ENCODE measurements at places on chromosomes 1 and 21.

DNA sequence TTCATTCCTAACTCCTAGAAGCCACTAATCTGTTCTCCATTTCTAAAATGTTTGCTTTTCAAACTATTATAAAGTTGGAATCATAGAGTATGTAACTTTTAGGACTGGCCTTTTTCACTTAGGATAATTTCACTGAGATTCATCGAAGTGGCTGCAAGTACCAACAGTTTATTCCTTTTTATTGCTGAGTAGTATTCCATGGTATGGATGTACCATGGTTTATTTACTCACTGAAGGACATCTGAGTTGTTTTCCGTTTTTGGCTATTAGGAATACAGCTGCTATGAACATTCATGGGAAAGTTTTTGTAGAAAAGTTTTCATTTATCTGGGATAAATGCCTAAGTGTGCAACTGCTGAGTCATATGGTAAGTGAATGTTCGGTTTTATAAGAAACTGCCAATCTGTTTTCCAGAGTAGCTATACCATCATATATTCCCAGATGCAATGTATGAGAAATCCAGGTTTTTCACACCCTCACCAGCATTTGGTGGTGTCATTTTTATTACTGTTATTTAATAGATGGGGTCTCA lies 66.3 kb downstream of the SLC27A3 start:
- no peak for DNase-seq

GRCh38 chr1:94677714-94678113 lies 136.2 kb upstream of the F3 start:
- no peak for DNase-seq

GRCh38 chr1:111242805-111243523 lies 15.5 kb downstream of the CHI3L2 start:
- no peak for DNase-seq

DNA sequence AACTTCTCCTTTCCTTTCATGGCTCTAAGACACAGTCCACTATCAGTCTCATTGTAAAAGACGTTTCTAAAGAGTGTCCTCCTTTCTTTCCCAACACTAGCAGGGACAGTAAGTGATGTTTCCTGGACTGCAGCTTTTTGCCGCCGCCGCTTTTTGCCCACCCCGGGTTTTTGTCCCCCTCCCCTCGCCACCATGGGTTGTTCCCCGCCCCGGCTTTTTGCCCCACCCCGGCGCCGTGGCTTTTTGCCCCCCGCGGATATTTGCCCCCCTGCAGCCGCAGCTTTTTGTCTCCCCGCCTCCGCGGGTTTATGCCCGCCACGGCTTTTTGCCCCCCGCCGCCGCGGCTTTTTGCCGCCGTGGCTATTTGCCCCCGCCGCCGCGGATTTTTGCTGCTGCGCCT lies 95.2 kb downstream of the TPTE start:
- no peak for DNase-seq

DNA sequence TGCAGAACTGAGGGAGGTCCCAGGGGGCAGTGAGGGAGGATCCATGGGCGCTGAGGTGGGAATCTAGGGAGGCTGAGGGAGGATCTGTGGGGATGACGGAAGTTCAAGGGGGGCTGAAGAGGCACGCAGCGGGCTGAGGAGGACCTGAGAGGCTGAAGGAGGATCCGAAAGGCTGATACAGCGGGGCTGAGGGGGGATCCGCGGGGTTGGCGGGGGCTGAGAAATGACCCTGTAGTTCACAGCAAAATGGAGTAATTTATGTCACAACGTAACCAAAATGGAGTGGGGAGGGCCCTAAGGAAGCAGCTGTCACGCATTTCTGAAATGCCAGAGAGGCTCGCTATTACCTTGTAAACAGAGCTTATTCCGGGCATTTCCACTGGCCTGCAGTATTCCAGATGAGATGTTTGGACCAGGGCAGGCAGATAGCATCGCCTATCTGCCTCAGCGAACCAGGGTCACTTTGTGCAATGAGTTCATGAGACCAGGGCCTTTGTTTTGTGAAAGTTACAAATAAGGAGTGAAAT lies 926 bp upstream of the MRPL55 start:
- DNase-seq, result no peak

GRCh38 chr1:33864460-33865389 lies 846 bp downstream of the HMGB4 start:
- no peak for DNase-seq

- DNase-seq, result no peak
Observed at GRCh38 chr1:170326186-170326585, 180.4 kb downstream of the NTMT2 start.

DNA sequence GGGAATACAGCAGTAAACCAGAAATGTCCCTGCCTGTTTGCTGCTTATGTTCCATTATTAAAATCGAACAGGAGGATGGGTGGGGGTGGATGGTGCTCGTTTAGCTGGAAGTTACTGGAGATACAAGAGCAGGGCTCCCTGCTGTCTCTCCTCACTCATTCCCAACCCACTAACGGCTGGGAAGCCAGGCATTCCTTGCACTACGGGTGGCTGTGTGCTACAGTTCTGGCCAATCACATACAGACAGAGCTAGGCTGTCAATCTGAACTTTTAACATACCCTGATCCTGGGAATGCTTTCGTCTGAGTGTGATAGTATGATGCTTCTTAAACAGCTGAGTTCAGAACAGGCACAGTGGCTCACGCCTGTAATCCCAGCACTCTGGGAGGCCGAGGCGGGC lies 7.0 kb downstream of the SIPA1L2 start:
- DNase-seq, result no peak

GRCh38 chr1:15884477-15884876 lies 37.0 kb downstream of the SPEN start:
- DNase-seq, result no peak

DNA sequence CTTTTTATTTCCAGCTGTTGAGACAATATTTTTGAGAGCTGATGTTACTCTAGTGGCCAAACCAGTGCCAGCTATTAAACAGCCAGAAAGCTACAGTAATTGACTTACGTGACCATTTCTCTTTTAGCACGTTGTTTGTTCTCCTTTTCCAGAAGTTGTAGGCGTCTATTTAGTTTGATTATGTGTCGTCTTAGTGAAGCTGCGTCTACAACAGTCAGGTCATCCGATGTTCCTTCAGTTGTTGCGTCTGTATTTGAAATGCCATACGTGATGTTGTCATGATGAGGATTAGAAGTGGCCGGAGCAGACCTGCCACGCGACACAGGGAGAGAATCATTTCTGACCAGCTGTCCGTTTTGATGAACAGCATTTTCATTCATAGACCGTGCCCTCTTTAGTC lies 38.2 kb downstream of the TMEM51 start:
- no peak for DNase-seq

- DNase-seq, result no peak
Observed at GRCh38 chr1:214085325-214085724, 97.6 kb downstream of the PROX1 start.

DNA sequence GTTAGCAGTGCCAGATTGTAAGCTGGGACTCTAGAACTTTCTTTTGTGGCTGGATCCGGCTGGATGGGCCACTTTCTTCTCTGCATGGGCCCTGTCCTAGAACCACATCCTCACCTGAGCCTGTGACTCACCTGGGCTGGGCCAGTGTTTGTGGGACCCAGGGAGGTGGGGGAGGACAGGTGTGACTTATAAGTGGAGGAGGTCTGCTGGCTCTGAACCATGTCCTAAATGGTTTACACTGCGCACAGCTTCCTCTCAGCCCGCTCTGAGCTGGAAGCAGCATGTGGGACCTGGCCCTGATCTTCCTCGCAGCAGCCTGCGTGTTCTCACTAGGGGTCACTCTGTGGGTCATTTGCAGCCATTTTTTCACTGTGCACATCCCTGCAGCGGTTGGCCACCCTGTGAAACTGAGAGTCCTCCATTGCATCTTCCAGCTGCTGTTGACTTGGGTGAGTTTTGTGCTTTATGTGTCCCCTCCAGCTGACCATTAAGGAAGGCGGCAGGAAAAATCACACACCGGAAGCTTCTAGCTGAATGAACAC lies at the start of gene AADACL3:
AADACL3 (plus strand) TSS at position 215 of the 542 bp plus-strand sequence; CDS start at position 282, 67 bp downstream.
- no peak for DNase-seq

GRCh38 chr1:100604372-100604771 lies 66.4 kb downstream of the GPR88 start:
- no peak for DNase-seq

GRCh38 chr1:2091611-2092604 lies 41.7 kb downstream of the PRKCZ start:
- peak; percentile 59 for DNase-seq

GRCh38 chr1:243280571-243281129 lies 24.8 kb downstream of the SDCCAG8 start:
- DNase-seq, result no peak

DNA sequence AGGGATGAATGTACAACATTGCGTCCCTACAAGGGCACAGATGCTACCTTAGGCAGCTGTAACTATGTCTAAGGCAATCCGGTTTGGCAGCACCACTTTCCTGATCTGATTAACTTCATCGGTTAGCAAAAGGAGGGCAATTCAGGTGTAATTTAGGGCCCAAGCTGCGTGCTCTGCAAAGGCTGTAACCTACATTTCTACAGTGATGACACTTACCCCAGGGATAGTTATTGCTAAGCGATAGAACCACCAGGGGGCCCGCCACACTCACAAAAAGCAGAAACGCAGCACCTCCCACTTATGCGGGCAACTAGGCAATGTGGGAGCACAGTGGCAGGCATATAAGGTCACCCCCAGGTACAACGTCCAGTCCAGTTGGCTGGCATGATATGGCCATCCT lies 113.5 kb downstream of the GDAP2 start:
- DNase-seq, result no peak

DNA sequence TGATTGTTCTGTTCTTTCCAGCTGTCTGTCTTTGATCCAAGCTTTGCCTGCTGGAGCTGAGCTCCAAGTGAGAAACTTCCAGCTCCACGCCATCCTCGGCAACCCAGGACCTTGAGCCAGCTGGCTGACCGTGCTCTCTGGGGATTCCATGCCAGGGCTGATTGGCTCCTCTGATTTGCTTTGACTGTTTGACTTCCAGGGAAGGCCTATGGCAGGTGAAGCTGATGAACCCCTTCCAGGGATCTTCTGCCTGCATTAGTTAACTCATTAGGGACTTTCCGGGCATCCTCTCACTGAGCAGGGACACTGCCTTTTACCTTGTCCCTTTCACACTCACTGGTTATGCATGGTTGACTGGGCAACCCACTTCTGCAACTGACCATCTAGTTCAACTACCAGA lies 406.1 kb downstream of the RPS6KC1 start:
- no peak for DNase-seq

DNA sequence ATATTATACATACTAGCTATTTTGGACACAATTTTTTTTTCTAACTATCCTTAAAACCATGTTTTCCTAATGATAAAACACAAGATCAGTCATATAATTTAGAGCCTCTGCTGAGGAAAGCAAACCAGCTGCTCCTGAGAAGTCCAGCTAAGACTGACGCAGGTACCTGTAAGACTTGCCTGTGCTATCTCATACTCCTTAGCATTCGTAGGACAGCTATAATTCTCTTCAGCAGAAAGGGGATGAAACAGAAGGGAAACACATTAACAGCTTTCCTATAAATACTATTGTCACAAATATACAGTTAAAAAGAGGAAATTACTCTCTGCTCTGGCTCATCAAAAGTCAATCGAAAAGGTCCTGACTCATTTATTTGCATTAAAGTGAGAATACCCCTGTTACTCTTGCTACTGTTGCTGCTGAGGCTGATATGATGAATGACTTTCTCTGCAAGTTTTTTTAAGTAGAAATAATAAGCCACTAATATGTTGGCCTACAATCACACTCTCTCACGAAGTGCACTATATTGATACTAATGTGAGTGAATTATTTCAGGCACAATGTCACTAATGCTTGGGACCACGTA lies 757.1 kb downstream of the KCNT2 start:
- no peak for DNase-seq

- no peak for DNase-seq
Observed at GRCh38 chr1:91398291-91398690, 6.3 kb downstream of the HFM1 start.

DNA sequence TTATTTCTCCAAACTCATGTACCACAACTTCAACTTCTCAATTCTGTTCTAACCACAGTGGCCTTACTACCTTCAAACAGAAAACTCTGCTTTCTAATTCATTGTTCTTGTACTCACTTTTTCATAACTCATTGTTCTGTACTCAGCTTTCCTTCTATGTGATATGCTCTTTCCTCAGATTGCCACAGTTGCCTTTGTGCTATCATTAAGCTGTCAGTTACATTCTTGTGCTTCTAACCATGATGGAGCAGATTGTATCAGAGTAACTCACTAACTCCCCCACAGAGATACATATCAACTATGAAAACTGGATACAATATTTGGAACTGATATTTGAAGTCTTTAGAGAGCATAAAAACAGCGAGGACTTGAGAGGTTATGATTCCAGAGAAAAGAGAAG lies 1213.7 kb downstream of the KCNT2 start:
- no peak for DNase-seq

- peak; percentile 52 for DNase-seq
Observed at GRCh38 chr1:6460301-6461050, 5.5 kb downstream of the TNFRSF25 start.

DNA sequence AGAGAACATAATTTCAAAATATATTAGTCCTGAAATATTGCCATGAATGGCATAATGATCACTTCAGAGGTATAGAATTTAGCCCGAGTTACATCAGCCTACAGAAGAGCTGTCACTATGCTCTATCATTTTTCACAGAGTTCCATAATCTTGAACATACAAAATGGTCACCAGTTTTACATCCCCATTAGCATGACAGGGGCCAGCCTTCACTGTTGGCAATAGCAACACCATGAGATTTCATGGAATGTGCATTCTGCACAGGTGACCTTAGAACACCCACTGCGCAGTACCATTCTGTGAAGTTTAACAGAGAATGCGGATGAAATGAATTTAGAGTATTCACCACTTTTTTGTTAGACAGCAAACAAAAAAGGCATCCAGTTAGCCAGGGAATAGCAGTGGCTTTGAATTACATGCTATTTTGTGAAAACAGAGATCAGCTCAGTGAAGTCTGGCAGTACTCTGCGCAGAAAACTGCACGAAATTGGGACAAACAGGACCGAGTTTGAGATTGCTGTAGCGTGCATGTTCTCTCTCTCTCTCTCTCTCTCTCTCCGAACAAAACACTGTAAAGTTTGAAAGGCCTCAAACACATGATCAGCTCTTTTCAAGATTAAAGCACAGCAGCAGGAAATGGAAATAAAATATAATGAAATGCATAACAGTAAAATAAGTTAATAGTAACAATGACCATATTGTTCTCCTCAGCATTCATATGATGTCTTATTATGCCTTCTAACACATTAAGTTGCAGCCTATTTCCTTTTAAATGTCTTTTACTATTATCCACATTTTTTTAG lies 349.3 kb downstream of the USH2A start:
- no peak for DNase-seq

DNA sequence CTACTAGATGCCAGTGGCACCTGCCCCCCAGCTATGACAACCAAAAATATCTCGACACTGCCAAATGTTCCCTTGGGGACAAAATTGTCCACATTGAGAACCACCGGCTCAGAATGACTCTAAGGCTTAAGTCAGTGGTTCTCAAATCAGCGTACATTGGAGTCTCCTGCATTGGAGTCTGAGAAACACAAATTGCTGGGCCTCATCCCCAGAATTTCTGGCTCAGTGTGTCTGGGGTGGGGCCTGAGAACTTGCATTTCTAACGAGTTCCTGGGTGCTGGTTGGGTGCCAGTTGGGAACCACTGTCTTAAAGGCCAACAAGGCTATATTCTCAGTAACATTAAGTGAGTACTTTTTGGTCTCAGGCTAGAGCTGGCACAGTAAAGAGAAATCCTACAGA lies 77.7 kb upstream of the GADD45A start:
- DNase-seq, result no peak

GRCh38 chr1:231866392-231867331 lies 240.1 kb downstream of the DISC1 start:
- DNase-seq, result peak; percentile 34

- no peak for DNase-seq
Observed at GRCh38 chr1:39576016-39576657, 453 bp downstream of the PABPC4 start.

- DNase-seq, result peak; percentile 61
Observed at GRCh38 chr1:115771847-115772457, 3.4 kb upstream of the CASQ2 start.
